ENCODE measurements at places on chromosomes 13 and 19. TPM values are rescaled to one million over a fixed set of nuclear protein-coding genes. Genes with fewer than 3 reads are reported as not detected.

IL12RB1 gene
- total RNA-seq: 0.34 TPM

GRCh38 chr13:106981051-106981450 lies 413.1 kb upstream of the ARGLU1 start:
- no peak for DNase-seq

GRCh38 chr13:31477961-31478360 lies 261.4 kb upstream of the RXFP2 start:
- no peak for DNase-seq

TUBA3C gene
- not detected for total RNA-seq

PNMA8B gene
- total RNA-seq: 2.0 TPM

KLK12 gene
- not detected for total RNA-seq

- no peak for DNase-seq
Measured at GRCh38 chr19:29525901-29526729, at the start of gene VSTM2B. TSS of gene VSTM2B (plus strand) at chr19:29525994. CDS start at chr19:29526584, 590 bp downstream.

GRCh38 chr13:73293913-73294523 lies 235.2 kb downstream of the KLF5 start:
- DNase-seq: no peak

DNA sequence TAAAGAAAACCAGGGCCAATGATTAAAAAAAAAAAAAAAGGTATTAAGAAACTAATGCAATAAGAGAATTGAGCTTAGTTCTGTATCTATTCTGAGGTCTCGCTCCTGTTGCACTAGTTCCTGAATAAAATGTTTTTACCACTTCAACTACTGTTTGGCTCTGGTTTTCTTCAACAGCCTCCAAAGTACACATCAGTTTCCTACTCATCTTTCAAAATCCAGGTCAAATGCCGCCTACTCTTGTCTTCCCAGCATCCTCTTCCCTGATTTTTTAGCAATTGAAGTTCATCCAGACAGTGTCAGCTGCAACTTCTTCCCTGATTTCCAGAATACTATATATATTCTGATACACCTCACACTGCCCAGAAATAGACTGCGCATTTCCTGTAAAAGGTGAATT lies 1.4 kb upstream of the RCBTB1 start:
- no peak for DNase-seq

DNA sequence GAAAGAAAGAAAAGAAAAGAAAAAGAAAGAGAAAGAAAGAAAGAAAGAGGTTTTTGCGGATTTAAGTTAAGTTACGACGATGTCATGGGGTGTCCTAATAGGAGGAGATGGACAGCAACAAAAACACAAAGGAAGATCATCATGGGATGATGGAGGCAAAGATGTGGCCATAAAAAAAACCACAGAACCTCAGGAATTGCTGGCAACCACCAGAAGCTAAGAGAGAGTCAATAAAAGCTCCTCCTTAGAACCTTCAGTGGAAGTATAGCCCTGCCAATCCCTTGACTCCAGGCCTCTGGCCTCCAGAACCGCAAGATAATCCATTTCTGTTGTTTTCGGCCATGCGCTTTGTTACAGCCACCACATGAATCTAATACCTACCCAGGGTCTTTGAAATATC lies 11.5 kb downstream of the PLEKHA4 start:
- DNase-seq: no peak

HIPK4 gene
- 0.56 TPM for total RNA-seq

- DNase-seq: no peak
Measured at GRCh38 chr13:39957868-39958677, 302.6 kb downstream of the COG6 start.

GRCh38 chr19:28372576-28373247 lies 840.2 kb downstream of the UQCRFS1 start:
- DNase-seq: no peak

DNA sequence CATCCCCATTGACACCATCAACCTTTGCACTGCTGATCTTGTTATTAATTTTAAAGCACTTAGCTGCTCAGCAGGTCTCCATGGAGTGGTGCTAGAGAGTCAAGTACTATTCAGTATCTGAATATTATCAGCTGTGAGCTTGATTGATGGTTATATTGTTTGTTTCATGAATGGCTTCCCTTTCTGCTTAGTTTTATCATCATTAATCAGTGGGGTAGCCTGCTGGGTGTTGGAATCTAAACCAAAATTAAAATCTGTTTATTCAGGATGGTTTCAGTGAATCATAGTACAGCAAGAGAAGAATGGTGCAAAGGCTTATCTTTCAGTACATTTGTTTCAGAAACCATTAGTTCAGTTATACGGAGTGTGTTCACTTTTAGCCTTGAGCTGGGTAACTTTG lies 42.5 kb upstream of the SCEL start:
- DNase-seq: no peak

- no peak for DNase-seq
Measured at GRCh38 chr13:30409886-30410704, 12.2 kb upstream of the UBE2L5 start.

DNA sequence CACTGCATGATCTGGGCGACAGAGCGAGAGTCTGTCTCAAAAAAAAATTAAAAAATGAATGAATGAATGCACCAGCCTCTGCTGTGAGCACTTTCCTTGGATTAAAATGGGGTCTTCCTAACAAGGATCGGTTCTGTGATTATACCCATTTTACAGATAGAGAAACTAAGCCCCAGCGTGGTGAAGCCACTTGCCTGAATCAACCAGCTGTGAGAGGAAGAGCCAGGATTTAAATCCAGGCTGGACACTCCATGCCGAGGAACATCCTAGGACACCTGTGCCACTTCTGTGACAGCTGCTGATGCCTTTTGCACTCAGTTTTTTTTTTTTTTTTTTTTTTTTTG lies 14.1 kb downstream of the TLE5 start:
- no peak for DNase-seq

- DNase-seq: no peak
Measured at GRCh38 chr13:76696370-76696769, 189.8 kb downstream of the KCTD12 start.

ZIM2 gene
- total RNA-seq: not detected

OR10H1 gene
- not detected for total RNA-seq

KIR2DL1 gene
- total RNA-seq: not detected

DNA sequence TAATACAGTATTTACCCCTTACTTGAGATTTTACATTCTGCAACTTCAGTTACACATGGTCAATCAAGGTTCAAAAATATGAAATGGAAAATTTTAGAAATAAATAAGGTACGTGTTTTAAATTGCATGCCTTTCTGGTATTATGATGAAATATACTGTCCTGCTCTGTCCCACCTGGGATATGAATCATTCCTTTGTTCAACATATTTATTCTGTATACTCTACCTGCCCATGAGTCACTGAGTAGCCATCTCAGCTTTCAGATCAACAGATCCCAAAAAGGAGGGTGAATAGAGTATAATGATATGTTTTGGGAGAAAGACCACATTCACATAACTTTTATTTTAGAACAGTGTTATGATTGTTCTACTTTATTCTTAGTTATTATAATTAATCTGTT lies 37.8 kb downstream of the STOML3 start:
- no peak for DNase-seq
